Fibroblast of lung (primary cell): ENCODE measurements at places on chromosomes 6 and 20.

DNA sequence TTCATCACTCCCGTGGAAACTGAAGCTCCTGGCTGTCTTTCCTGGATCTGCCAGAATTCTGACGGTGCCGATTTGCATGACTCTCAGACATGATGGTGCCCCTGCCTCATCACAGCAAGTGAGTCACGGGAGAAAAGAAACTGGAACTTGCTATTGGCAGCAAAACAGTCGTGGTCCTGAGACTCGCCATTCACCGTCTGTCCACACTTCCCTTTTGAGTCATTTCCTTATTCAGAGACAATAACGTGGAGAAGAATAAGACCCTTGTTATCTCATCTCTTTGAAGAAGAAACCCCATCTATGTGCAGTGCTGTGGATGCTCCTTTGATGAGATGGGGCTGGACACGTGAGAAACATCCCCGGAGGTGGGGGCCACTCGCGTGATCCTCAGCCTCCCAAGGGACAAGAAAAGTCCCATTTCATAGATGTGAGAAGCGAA lies 4.2 kb downstream of the GPR31 start:
- DNase-seq = peak; percentile 75

DNA sequence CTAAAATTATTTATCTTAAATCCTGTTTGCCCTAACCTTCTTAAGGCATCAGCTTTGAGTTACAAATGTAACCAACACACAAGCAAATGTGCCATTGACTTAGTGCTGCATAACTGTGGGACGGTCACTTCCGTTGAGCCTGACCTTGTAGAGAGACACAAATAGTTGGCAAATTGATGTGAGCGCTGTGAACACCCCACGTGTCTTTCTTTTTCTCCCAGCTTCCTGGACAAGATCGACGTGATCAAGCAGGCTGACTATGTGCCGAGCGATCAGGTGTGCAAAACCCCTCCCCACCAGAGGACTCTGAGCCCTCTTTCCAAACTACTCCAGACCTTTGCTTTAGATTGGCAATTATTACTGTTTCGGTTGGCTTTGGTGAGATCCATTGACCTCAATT lies 56.4 kb downstream of the GNAS start:
- no peak for DNase-seq

DNA sequence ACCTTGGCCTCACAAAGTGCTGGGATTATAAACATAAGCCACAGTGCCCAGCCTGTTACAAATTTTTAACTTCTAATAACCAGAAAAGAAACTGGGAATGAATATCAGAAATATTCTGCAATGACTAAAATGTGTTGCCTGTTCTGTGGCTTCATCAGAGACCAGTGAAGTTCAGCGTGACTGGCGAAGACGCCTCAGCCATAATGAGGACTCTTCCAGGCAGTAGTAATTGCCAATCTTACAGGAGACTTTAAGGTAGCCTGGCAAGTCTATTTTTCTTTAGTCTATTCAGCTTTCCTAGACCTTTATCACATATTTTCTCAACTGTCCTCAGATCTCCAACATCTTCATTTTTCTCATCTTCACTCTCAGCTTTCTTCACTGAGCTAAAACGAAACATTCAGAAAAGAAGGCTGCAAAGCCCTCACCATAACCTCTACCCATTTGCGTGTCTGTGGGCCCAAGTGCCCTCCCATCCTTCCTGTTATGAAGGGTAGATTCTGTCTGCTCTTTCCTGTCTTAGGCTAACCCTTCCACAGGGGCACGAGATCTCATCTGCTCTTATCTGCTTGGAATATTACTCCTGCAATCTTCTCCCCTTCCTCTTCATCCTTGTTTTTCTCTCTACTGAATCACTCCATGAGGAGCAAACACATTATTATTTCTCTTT lies 42.0 kb upstream of the OLIG3 start:
- DNase-seq = no peak

GRCh38 chr20:23152308-23152892 lies 66.3 kb upstream of the CD93 start:
- peak; percentile 72 for DNase-seq

- no peak for DNase-seq
Measured at GRCh38 chr6:161954699-161955276, 680.9 kb upstream of the AGPAT4 start.

- no peak for DNase-seq
Measured at GRCh38 chr6:110592765-110593164, 116.4 kb upstream of the SLC22A16 start.

- no peak for DNase-seq
Measured at GRCh38 chr6:13411484-13411883, 75.9 kb downstream of the GFOD1 start.

GRCh38 chr6:42042108-42042507 lies 8.2 kb upstream of the TAF8 start:
- no peak for DNase-seq

GRCh38 chr6:3232017-3232945 lies 4.8 kb upstream of the TUBB2B start:
- no peak for DNase-seq

- no peak for DNase-seq
Measured at GRCh38 chr6:45699663-45700062, 316.0 kb downstream of the CLIC5 start.

DNA sequence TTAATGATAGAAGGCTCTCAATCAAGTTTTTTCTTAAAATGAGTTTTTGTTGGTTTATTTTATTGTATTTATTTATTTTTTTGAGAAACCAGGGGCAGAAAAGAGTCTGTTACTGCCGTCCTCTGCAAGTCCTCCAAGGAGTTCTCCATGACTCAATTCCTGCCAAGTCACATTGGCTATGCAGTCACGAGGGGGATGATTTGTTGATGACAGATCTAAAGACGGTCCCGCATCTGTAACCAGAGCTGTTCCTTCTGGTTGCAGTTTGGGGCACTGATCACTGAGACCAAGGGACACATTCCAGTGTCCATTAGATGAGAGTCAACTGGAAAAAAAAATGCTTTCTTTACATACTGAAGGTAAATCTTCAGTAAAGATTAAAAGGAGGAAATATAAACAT lies 13.9 kb upstream of the TSHZ2 start:
- no peak for DNase-seq
